Stimulated activated CD4-positive, alpha-beta T cell treated with anti-CD3 and anti-CD28 coated beads, Interleukin-12 subunit alpha, Interleukin-12 subunit beta, amount 100 ng/mL, for 4 hours (primary cell): ENCODE measurements at places on chromosomes 3 and 15.

DNA sequence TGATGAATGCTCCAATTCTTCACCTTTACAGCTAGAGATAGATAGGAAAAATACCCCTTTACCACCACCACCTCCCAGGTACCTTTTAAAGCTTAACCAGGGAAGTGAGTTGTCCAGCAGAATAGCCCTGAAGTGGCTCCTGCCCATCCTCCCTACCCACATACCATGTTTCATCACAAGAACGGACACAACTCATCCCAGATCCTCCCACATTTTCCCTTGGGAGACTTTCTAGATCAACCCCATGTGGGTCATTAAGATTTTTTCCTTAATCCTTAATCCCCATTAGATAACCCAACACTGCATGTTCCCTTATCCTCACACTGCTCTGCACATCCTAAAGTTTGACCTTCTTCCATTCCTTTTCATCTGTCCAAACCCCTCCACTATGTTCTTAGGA is 69.3 kb downstream of the CHST2 start:
- no peak for DNase-seq

GRCh38 chr3:169965562-169966427 is 812 bp upstream of the SEC62 start:
- no peak for DNase-seq

DNA sequence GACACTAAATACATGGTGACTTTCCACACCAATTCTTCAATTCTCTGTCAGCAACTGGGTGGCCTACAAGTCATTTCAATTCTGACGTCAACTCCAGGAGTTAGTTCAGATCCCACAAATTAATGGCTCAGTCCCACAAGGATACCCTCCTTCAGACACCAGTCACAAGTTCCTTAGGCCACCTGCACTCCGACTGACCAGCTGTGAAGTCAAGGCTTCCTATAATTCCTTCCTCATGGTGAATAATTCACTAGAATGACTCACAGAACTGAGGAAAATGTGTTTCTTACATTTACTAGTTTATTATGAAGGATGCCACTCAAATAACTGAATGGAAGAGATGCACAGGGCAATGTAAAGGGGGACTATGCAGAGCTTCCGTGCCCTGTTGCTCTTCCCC is 6.3 kb upstream of the PIAS1 start:
- DNase-seq: no peak

GRCh38 chr15:80549191-80549590 is 145.0 kb downstream of the ARNT2 start:
- no peak for DNase-seq

GRCh38 chr15:77582763-77583162 is 49.9 kb downstream of the LINGO1 start:
- no peak for DNase-seq

- DNase-seq: no peak
Observed at GRCh38 chr3:183378951-183379350, 49.5 kb downstream of the MCF2L2 start.

DNA sequence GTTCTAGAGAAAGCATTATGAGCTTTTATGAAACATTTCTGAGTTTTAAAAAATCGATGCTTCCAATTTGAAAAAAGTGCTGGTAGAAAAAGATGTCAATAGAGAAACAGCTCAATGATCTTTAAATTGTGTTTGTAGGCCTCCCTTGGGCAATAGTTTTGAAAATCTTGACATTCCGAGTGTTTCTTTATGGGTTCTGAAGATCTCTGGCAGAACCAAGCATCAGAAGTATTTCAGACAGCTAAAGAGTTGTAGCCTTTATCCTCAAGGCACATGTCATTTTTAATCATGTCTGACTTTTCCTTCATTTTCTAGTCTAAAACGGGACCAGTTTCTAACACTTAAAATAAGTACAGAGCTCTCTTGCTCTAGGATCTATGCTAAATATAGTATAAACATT is 188.1 kb upstream of the CBLB start:
- no peak for DNase-seq
